ENCODE measurements at places on chromosomes 13 and 19.

- DNase-seq, result no peak
Measured at GRCh38 chr13:66468656-66469055, 761.5 kb downstream of the PCDH9 start.

GRCh38 chr19:2609389-2610116 is 92.9 kb downstream of the GNG7 start:
- DNase-seq, result no peak

GRCh38 chr19:29189033-29189360 is 24.0 kb downstream of the UQCRFS1 start:
- no peak for DNase-seq

GRCh38 chr19:2340496-2341243 is 12.2 kb downstream of the SPPL2B start:
- no peak for DNase-seq

DNA sequence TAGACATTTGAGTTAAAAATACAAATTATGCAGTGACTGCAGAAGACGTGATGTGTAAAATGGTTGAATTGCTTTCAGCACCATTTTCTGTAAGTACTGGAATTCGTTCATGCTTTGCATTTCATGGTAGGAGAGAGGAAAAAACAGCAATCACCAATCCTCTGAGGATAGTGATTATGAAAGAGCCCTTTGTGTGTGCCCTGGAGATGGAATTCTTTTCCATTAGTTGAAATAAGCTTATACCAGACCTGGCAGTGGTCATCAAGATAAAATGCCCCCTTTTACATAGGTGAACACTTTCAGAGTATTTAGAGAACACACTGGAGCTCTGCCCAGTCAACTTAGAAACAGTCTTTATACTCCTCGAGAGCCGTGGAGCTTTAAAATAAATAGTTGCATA is 1.7 kb downstream of the CNMD start:
- no peak for DNase-seq
